ENCODE measurements at places on chromosomes 11 and 22. TPM values are rescaled to one million over a fixed set of nuclear protein-coding genes. Genes with fewer than 3 reads are reported as not detected.

DNA sequence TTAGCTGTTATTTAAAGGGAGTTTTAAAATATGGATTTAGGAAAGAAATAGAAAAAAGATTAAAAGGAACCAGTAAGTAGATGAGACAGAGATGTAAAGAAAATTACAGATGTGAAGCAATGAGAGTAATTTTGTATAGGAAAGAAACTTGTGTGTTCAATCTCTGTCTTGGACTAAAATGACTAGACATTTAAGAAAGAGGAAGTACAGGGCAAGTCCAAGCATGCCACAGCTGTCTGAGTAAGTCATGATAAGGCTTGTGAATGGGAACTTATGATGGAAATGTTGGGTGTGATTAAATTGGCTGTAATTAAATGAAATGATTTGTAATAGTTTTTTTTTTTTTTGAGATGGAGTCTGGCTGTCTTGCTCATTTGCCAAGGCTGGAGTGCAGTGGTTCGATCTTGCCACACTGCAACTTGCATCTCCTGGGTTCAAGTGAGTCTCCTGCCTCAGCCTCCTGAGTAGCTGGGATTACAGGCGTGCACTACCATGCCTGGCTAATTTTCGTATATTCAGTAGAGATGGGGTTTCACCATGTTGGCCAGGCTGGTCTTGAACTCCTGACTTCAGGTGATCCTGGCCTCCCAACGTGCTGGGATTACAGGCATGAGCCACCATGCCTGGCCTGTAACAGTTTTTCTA is 5.9 kb upstream of the ACY3 start:
- no peak for DNase-seq

GRCh38 chr11:16987205-16987568 is 27.0 kb downstream of the PLEKHA7 start:
- peak; percentile 73 for DNase-seq

- no peak for DNase-seq
Observed at GRCh38 chr11:72160319-72160718, 24.8 kb downstream of the FOLR3 start.

DNA sequence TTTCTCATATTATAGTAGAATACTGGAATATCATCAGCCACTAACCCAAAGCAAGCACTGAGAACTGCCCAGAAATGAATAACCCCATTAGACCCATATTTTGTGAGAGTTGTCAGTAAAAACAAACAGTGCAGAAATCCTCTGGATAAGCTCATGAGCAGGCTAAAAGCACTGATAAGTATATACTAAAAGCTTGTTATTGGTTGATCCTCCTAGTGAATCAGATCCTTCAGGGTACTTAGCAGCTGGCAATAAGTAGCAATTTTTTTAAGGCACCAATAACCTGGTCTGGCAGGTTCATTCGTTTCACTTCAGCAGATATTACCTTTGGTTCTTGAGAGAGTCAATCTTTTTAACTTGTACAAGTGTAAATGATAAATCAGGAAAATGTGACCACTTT is 1.2 kb downstream of the NOX4 start:
- DNase-seq, result no peak

PAX6 gene
- total RNA-seq, result not detected
